Stimulated activated CD4-positive, alpha-beta T cell treated with anti-CD3 and anti-CD28 coated beads, Interleukin-15, amount 100 ng/mL, for 1 hour (primary cell): ENCODE measurements at places on chromosomes 6 and 20.

GRCh38 chr20:29873946-29874345 is 1383.5 kb upstream of the DEFB115 start:
- DNase-seq = no peak

DNA sequence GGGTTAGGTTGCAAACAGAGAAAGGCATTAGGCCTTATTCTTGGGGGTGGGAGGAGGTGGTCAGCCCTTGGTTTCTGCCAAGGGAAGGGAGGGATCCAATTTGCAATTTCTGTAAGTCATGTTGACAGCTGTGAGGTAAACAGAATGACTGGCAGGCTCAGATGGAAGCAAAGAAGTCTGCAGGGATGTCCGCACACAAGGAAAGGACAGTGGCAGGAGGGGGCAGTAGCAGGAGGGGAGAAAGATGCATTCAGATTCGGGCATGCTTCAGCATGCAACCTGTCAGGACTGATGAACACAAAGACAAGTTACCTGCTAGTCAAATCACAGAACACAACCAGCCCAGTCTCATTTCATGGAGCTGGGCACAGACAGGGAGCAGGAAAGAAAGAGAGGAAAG is 217.9 kb upstream of the FOXA2 start:
- DNase-seq = no peak

- no peak for DNase-seq
These were observed 1.2 kb upstream of the SYNJ2 start for GRCh38 chr6:157980288-157981131.

DNA sequence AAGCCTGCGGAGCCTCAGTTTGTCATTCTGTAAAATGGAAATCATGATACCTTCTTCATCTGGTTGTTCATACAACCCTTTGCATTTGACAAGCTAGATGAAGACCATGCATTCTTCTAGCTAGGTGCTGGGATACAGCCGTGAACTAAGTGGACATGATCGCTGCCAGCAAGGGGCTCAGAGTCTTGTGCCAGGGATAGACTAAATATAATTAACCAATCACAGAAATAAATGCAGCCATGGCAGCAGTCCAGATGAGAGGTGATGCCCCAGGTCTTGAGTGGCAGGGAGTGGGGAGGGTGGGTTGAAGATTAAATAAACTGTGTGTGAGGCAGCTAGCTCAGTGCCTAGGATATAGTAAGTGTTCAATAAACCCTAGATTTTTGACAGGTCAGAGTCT is 19.3 kb downstream of the JPH2 start:
- no peak for DNase-seq

DNA sequence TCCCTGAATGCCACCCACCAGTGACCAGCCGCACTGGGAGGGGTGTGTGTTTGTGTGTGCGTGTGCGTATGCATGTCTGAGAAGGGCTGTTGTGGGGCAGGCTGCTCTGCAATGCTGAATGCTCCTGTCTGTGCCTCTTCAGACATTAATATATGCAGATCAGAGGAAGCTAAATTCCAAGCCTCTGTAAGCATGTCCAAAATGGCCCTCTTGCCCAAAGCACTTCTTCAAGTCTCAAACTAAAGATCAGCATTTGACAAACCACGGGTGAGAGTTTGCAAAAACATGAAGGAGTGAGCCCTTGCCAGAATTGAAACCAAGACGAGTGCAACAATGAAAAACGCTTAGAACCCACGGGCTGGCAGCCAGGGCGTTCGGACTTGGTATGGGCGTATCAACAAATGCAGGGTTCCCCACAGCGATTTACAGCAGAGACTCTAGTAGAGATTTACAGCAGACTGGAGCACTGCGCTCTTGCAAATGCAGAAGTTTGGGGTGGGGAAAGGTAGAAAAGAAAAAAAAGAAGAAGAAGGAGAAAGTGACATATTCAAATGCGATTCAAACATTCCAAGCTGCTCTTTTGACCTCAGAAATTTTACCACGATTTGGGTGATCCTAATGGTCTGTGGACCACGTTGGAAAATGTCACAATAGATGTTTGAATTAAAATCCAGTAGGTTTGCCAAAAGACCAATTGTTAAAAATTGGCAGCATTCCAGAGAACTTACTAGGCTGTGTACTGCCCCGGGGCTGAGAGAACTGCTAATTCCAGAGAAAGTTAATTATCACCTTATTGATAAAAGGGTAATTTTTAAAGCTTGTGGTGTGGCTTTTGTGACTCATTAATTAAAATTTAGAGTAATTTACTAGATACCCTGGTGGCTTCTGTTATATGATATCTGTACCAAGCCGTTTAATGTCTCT is 3.5 kb downstream of the SCML4 start:
- DNase-seq = no peak

DNA sequence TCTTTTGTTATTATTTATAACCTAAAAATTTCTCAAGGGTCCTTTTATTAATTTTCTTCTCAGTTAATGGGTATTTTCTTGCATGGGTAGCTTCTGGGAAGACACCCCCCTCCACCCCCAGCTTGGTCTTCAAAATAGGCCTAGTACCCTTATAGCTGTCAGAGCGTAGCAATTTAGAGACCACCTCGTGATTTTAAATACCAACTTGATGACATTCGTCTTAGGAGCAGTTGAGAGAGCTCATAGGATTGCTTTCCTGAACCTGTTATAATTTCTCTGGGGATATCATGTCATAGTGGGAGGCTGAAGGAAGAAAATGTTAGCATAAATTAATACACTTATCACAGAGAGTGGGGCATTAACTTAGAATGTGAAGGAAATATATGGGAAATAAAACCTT is 83.1 kb upstream of the MLIP start:
- DNase-seq = no peak

GRCh38 chr6:90008189-90008907 is 114.1 kb downstream of the GJA10 start:
- DNase-seq = no peak

- no peak for DNase-seq
These were observed 139.4 kb downstream of the UST start for GRCh38 chr6:148885925-148886845.

DNA sequence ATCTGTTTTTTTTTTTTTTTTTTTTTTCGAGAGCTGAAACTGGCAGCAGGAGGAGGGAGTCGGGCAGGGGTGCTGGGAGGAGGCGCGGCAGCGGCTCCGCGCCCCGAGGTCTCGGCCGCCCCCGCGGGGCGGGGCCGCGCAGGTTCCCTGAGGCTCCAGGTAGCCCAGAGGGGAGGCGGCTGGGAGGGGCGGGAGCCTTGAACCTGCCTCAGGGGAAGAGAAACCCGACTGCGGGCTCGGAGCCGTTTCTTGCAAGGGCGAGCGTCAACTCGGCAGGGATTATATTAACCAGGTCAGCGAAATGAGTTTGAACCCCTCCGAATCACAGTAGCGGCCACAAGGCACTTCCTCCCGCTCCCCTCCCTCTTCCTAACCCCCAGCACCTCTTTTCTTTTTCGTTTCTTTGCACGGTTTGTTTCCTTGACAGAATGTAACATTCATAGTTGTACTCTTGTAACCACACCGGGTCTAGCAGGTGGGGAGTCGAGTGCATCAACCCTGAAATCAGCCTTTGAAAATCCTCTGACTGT is 2.0 kb downstream of the MYB start:
- DNase-seq = peak; percentile 63

DNA sequence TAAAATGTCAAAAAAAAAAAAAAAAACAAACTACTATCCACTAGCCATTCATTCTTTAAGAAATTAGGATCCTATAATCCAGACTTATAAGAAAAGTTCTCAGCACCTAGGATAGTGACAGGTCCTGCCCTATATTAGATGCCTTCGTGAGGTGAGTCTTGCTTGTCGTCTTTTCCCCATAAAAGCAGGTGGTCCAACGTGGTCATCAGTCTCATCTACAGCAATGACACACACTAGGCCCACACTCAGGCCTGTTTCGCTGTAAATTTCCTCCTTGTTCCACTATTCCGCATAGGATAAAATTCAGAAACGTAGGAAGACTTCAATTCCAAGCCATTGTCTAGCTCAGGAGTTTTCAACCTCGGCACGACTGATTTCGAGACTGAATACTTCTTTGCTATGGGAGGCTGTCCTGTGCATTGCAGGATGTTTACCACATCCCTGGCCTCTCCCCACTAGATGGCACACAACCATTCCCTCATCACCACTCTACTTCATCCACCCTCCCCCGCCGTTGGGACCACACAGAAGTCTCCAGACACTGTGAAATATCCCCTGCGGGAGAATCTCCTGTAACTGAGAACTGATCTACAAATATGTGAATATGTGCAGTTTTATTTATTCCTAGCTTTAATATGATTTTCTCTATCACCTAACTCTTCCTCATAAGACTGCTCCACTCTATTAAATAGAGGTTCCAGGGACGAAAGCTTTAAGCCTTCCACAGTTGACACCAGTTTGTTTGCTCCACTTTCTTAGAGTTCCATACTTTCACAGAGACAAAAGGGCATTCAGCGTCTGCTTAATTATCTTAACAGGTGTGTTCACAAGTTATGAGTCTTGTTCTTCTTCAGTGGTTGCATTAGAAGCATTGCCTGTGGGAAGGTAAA is 346.3 kb downstream of the BMP2 start:
- DNase-seq = no peak

DNA sequence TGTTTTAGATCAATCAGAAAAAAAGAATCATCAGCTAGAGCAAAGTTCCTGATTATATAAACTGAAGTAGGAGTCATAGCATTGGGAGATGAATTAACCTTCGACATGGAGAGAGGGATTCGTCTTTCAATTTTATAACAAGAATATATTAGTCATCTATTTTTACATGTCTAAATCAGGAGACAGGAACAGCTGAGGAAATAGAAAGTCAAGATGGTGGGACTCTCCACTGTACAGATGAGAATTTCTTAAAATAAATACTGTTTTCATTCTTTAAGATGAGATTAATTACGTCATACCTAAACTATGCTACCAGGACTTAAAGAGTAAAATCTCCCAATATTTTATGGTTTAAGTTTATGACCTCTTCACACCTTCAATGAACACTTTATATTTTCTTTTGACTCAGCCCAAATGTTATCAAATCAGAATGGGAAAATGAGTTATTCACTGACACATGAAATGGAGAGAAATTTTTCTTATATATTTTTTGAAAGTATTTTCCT is 1137.7 kb downstream of the EPHA7 start:
- DNase-seq = no peak

- DNase-seq = no peak
These were observed 149.1 kb upstream of the IMPG1 start for GRCh38 chr6:76221525-76221924.

DNA sequence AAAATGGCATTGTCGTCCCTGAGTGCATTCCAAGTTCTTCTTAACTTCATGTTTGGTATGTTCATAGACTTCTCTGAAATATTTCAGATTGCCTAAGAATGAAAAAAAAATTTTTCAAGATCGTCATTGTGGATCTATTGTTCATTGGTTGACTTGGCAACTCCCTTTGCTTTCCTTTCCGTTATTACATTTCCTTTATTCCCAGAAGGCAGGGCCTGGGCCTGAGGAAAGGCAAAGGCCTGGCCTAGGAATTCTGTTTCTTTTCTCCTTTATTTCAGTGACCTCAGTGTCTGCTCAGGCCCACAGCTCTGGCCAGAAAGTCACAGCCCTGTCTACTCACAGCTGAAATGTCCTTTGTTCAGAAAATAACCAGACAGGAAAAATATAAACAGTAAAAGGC is 401.6 kb upstream of the PLCB4 start:
- no peak for DNase-seq

DNA sequence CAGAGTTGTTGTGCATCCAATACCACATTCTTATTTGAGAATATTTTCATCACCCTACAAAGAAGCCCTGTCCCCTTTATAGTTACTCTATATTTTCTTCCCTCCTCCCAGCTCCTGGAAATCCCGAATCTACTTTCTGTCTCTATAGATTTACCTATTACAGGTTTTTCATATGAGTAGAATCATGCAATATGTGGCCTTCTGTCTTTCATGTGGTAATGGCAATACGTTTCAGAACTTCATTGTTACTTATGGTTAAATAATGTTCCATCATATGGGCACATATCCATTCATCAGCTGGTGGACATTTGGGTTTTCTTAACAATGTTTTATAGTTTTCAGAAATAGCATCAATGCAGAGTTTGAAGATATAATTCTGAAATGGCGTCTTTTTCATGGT is 17.1 kb downstream of the GINS1 start:
- no peak for DNase-seq

DNA sequence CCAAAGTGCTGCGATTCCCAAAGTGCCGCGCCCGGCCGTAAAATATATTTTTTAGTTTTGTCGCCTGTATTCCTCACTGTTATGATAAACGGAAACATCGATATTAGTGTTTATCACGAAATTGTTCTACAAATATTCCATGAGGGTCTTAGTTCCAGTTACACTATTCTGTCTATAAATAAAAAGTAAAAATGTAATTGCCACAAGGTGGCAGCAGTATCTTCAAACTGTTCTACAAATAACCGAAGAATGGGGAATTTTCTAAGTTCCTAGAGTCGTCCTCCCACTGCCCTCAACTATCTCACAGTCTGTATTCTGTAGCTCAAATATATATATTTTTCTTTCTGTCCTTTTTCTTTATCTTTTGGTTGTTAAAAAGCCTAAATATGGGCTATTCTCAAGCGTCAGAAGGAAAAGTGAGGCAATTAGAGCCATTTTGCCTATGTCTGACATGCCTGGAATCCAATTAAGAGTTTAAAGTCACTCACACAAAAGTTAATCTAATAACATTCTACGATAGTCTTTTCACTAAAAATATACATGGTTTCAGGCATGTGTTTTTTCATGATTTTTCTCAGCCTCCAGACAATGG is 14.2 kb upstream of the FAM162B start:
- DNase-seq = no peak

- DNase-seq = no peak
These were observed 13.8 kb upstream of the SIRT5 start for GRCh38 chr6:13560651-13561044.

DNA sequence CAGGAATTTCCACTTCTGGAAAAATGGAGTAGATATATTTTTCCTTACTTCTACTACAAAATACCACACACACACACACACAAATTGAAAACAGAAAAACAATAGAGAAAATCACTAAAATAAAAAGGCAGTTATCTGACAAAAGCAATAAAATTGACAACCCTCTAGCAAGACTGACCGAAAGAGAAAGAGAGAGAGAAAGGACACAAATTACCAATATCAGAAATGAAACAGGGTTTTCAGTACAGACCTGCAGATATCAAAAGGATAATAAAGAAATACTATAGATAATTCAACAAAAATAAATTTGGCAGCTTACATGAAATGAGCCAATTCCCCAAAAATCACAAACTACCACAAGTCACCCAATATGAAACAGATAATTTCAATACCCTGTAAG is 104.7 kb downstream of the OPRM1 start:
- no peak for DNase-seq

DNA sequence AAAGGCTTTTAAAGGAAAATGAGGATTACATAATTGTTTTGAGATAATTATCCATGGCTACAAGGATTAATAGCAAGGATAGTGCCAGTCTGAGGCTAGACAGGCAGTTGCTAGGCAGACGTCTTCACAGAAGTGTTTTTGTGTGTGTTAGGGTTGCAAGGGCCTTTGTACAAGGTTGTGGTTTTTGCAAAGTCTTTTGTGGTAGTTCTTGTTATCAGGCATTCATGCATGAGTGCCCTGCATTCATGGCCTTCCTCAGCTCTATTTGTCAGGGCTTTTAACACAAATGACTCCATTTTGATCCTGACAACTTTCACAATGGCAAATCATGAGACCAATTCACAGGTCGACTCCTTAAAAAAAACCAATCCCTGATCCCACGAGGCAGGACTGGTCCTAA is 68.1 kb upstream of the TXNDC5 start:
- DNase-seq = no peak

GRCh38 chr6:44264154-44265006 is 971 bp downstream of the NFKBIE start:
- DNase-seq = no peak
